ENCODE measurements at places on chromosomes 2 and 18. TPM values are rescaled to one million over a fixed set of nuclear protein-coding genes. Genes with fewer than 3 reads are reported as not detected.

DNA sequence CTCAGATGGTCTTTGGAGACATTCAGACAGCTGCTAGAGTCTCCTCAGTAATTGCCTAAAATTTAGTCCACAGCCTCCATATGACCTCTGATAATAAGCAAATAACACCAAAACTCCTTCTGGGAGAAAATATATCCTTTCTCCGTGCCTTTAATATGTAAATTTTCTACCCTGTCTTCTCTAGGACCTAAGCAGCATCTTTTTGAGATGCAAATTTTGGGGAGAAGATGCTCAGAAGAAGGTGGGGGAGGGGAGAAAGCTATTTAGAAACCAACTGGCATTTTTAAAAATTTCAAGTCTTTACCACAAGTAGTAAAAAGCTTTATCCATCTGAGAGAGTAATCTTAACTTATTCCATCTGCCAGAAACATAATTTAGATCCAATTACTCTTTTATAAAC lies 120.4 kb upstream of the MSH6 start:
- H3K4me3 ChIP-seq = no peak overlapping the region
- H3K27me3 ChIP-seq = no peaks in the 10 kb centered on the region
- H3K36me3 ChIP-seq = no peaks in the 10 kb centered on the region
- H3K4me1 ChIP-seq = no peaks in the 10 kb centered on the region

ASB18 gene
- not detected for total RNA-seq

- no peak overlapping the region for H3K27ac ChIP-seq
- H3K27me3 ChIP-seq = no peaks in the 10 kb centered on the region
- no peak overlapping the region for H3K4me3 ChIP-seq
- H3K36me3 ChIP-seq = no peaks in the 10 kb centered on the region
Observed at GRCh38 chr2:147683380-147683779, 161.4 kb upstream of the ACVR2A start.

DNA sequence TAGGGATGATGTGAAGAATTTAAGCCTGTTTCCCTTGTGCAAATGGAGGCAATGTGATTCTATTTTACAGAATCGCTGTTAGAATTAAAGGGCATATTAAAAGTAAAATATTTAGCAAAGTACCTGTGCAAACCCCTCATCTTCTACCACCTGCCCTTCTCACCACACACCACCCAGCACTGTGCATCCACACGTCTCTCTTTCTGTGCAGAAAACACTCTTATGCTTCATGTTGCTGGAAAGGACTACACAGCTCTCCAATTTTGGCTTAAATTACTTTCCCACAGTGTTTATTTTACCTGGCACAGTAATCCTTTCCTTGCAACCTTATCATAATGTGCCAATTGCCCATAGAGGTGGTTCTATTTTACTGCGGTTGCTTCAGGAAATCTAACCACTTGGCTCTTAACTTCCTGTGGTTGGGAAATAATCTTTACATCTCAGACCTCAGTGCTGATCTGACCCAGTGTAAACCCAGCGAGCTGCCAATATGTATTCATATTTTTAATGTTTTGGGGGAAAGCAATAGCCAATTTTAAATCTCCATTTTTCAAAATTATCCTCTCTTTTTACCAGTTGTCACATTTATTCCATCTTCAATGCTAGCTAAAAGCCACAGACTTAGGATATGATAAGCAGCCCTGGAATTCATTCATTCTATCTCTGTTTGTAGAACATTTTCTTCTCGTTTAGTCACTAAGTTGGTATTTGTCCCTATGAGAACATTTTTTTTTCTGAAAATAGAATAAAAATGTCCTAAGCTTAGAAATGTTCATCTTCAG lies 250.9 kb downstream of the DSEL start:
- no peak overlapping the region for H3K27ac ChIP-seq
- peaks cover 57% of the 10 kb centered on the region for H3K4me1 ChIP-seq
- H3K4me3 ChIP-seq = no peak overlapping the region
- peaks cover 6% of the 10 kb centered on the region for H3K36me3 ChIP-seq
- DNase-seq = no peak
- H3K27me3 ChIP-seq = no peaks in the 10 kb centered on the region

TCF23 gene
- not detected for total RNA-seq

POTEI gene
- total RNA-seq = not detected

DNA sequence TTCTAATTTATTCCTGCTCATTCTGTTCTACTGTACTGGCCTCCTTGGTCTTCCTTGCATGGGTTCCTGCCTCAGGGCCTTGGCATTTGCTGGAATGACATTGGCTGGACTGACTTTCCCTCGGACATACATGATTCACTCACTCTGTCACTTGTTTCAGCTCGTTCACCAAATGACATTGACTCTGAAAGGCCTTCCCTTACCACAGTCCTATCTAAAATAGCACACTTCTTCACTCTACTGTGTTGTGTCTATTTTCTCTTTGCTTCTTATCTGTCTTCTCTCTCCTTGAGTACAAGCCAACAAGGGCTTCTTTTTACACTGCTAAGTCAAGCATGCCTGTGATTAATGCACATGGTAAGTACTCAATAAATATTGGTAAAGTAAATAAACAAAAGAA lies 65.6 kb downstream of the SCG2 start:
- H3K27me3 ChIP-seq = peaks cover 11% of the 10 kb centered on the region
- H3K4me1 ChIP-seq = no peaks in the 10 kb centered on the region
- DNase-seq = no peak
- no peaks in the 10 kb centered on the region for H3K36me3 ChIP-seq

EFHD1 gene
- 0.78 TPM for total RNA-seq

KCNG3 gene
- 0.48 TPM for total RNA-seq

IMPACT gene
- 23.8 TPM for total RNA-seq

GRCh38 chr2:173997269-173997668 lies 32.1 kb upstream of the SP3 start:
- H3K4me3 ChIP-seq = no peak overlapping the region
- DNase-seq = no peak
- H3K36me3 ChIP-seq = no peaks in the 10 kb centered on the region
- H3K27me3 ChIP-seq = peaks cover 10% of the 10 kb centered on the region
- no peak overlapping the region for H3K27ac ChIP-seq

GRCh38 chr2:165149439-165149838 lies 54.4 kb downstream of the SCN3A start:
- H3K4me1 ChIP-seq = no peaks in the 10 kb centered on the region
- H3K27me3 ChIP-seq = peaks cover 5% of the 10 kb centered on the region
- DNase-seq = peak; percentile 12
- no peak overlapping the region for H3K4me3 ChIP-seq

DNA sequence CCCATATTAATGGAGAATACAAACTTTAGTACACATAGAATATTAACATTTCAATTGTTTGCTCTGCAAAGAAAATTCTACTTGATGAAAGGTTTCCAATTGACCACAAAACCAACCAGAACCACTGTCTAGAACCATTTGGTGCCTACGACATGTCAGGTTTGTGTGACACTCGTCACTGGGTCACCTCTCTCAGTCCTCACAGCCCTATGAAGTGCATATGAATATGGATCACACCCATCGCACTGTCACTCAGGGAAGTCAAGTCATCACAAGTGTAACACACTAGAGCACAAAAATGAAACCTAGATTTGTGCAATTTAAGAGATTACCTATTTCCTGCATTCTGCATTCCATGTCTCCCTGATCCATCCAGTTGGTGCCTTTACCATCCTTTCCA lies 43.7 kb downstream of the PTPN2 start:
- peak; percentile 9 for DNase-seq
- peaks cover 62% of the 10 kb centered on the region for H3K4me1 ChIP-seq
- peaks cover 21% of the 10 kb centered on the region for H3K36me3 ChIP-seq
- no peak overlapping the region for H3K4me3 ChIP-seq
- H3K27me3 ChIP-seq = no peaks in the 10 kb centered on the region

SERPINB3 gene
- not detected for total RNA-seq

Data from activated naive CD8-positive, alpha-beta T cell treated with anti-CD3 and anti-CD28 coated beads for 36 hours (primary cell).